ENCODE measurements at places on chromosomes 6 and 20.

- no peak for DNase-seq
Observed at GRCh38 chr6:90818163-90818562, 231.3 kb upstream of the MAP3K7 start.

GRCh38 chr20:40980828-40981310 is 47.8 kb upstream of the TOP1 start:
- DNase-seq = no peak

GRCh38 chr6:159608961-159609651 is 83.9 kb downstream of the SOD2 start:
- DNase-seq = no peak

DNA sequence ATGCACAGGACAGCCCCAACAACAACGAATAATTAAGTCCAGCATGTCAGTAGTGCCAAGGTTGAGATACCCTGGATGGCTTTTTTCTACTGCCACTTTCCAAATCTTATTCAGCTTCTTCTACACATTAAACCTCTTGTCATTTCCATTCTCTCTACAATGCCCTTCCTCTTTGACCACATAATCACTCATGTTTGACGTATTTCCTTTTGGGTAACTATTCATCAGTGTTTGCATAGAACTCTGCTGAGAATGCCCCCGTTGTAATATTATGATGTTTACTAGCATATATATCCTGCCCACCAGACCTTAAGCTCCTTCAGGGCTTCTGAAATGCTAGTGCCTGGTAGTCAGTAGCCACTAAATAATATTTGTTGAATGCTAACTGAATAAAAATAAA is 515.3 kb upstream of the RNF217 start:
- no peak for DNase-seq

GRCh38 chr6:11093376-11093625 is 333 bp upstream of the SMIM13 start:
- no peak for DNase-seq

- no peak for DNase-seq
Observed at GRCh38 chr6:2799936-2800527, 34.8 kb downstream of the WRNIP1 start.

DNA sequence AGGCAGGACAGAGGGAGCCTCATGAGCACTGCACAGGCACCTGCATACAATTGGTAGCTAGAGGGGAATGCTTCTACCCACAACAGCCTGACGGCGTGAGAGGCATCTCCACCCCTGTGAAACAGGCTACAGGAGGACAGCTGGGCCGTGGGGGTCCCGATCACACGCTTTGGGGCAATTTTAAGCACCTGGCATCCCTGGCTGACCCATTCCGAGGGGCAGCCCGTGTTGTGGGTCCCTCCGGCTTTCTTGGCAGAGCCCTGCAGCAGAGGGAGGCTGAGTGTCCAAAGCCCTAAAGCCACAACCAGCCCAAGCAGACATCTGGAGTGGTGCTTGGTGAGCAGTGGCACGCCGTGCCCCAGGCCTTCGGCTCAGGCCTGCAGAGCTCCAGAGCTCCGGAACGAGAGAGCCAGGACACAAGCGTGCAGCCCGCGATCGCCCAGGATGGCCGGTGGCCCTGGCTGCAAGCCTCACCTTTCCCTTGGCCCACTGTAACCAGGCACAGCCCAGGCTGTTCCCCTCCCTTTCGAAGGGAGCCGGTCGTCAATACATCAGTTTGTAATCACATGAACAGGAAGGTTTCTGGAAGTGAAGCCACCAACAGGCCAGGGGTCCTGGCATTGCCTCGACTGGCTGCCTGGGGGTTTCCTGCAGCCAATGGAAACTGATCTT is 81.4 kb downstream of the DLL1 start:
- no peak for DNase-seq

DNA sequence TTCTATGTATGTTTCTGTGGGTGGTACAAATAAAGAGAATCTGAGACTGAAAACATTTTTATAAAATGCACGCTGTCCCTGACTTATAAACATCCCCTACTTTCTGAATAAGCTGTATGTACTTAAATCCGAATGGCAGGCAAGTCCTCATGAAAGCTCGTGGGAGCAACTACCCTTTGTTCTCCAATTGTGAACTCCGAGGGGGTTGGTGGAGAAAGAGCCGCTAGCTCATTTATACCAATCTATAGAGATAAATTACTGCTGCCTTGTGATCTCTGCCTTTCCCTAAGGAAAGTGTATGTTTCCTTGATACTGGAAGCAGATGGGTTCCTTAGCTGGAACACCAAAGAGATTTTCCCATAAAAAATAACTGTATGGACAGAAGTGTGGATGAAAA is 84.5 kb downstream of the GJA10 start:
- no peak for DNase-seq

GRCh38 chr20:33672426-33673113 is 1.7 kb downstream of the NECAB3 start:
- DNase-seq = no peak

- no peak for DNase-seq
Observed at GRCh38 chr6:43939281-43940070, 169.5 kb downstream of the VEGFA start.

DNA sequence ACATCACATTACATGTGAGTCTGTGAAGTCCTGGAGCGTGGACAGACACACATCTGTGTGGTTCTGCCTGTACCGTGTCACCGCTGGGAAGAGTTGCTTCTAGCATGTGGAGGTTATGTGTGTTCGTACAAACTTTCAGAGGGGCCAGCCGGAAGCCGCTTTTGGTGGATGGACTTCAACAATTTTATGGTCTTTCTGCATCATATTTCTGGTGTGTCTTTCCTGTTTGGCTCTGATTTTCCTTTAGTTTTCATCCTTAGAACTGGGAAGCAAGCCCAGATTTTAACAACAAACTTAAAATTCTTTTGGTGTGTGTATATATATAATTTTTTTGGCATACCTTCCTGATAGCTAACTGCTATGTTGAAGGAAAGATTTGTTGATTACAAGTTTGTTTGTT is 71.2 kb downstream of the TIAM2 start:
- DNase-seq = no peak

- no peak for DNase-seq
Observed at GRCh38 chr20:22807045-22807444, 222.7 kb upstream of the FOXA2 start.

- no peak for DNase-seq
Observed at GRCh38 chr6:5220443-5220842, 40.3 kb downstream of the LYRM4 start.

Data from activated CD8-positive, alpha-beta memory T cell treated with anti-CD3 and anti-CD28 coated beads for 1 hour (primary cell).